ENCODE measurements at places on chromosomes 3 and 15.

GRCh38 chr3:52670621-52671521 lies 14.8 kb downstream of the PBRM1 start:
- no peak for DNase-seq

- DNase-seq, result no peak
Observed at GRCh38 chr3:164370970-164371369, 707.3 kb downstream of the SI start.

DNA sequence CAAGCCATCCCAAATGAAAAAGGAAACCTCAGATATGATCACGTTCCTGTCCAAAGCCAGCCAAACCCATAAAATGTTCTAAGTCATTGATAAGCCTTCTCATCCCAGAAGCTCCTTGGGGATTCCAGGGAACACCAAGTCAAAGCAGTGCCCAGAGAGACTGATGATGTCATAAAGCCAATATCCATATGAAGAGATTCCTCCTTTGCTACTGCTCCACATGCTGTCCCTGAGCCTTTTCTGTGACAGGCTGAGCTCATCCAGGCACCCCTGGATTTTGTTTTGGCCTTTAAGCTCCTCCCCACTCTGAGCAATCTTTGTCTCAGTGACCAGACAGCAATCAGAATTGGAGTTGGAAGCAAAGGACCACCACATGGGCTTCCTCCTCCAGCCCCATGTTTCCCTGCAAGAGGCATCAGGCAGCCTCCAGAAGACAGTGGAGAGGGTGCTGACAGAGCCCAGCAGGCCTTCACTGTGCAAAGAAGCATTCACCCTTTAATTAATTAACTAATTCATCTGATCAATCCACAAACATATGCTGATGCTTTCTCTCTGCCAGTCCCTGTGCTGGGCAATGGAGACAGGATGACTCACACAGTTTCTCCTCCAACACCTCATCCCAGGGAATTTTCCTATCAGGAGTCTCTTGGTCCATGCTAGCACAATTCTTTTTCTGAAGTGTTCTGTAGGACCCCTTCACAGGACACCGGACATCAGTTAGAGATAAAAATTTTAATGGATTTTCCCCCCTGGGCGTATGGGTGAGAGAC lies 25.0 kb downstream of the MEX3B start:
- peak; percentile 81 for DNase-seq

- no peak for DNase-seq
Observed at GRCh38 chr3:103085465-103085864, 650.6 kb downstream of the ZPLD1 start.

DNA sequence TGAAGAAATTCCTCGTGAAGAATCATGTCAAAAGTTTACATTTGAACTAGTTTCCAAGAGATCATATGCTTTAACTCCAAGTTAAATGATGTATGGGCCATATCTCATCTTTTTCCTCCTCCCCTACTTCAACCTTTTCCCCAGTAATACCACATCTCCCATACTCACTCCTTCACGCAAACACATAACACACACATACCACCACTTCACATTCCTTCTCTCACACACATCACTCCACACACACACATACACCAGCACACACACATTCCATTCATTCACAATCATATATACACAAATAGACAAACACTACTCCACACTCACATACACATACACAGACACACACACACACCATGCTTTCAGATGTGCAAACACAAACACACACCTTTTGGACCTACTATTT lies 769.0 kb upstream of the NR2F2 start:
- no peak for DNase-seq

DNA sequence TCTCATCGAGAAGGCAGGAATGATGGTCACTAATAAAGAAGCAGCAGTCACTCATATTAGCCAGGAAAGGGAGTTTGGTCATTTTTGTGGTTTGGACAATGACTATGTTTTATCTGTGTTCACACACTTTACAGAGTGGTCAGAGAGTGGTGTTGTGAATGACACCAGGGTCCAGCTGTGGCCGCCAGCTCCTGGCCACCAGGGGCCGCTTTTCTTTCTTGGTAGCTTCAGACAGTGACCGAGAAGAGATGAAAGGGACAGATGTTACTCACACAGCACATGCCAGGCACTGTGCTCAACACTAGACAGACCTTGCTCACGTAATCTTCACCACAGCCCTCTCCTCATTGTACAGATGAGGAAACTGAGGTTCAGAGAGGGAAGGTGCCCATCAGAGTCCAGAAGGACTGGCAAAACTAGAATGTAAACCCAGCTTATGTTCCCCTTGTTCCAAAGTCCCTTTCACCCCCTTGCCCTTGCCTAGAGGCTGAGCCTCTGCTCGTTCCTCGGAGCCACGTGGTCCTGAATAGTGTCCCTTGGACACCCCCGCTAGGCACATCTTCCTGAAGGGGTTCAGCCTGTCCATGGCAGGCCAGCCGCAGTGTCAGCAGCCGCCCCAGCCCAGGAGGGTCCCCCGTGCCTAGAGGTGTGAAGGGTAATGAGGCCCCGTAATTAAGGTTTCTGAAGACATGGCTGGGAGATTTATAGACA lies 55.6 kb downstream of the CYP11A1 start:
- DNase-seq, result no peak

DNA sequence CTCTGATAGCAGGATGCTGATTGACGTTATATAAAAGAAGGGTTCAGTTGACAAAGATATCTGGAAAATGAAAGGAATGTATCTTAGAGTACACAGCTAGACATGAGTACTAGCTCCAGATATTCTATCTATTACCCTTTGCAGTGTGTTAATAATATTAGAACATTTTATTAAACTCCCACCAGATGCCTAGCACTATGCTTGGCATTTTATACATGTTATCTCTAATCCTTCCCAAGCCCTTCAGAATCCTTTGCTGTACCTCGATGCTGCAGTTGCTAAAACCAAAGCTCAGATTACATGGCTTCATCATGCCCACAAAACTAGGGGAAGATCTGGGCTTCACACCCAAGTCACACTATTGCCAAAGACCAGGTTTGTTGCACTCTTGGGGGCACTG lies 350.1 kb upstream of the AZI2 start:
- no peak for DNase-seq

GRCh38 chr3:108099679-108100428 lies 9.0 kb upstream of the CD47 start:
- no peak for DNase-seq

GRCh38 chr15:52975941-52976449 lies 185.9 kb upstream of the ONECUT1 start:
- DNase-seq, result no peak

DNA sequence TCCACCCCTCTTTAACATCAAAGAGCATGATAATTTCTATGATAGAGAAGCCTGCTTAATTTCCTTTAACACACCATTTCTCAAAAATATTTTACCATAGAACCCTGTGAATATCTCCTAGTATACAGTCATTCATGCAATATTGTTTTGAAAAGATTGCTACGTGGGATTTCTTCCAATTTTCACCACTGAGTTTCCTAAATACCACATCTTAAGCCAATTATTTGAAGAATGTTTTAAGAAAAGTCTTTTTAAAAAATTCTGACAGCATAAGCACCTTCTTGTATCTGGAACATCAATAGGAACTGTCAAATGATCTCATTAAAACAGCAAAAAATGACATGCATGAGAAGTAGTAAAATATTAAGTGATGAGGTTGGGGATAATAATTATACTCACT lies 1126.7 kb downstream of the TUSC7 start:
- DNase-seq, result no peak

DNA sequence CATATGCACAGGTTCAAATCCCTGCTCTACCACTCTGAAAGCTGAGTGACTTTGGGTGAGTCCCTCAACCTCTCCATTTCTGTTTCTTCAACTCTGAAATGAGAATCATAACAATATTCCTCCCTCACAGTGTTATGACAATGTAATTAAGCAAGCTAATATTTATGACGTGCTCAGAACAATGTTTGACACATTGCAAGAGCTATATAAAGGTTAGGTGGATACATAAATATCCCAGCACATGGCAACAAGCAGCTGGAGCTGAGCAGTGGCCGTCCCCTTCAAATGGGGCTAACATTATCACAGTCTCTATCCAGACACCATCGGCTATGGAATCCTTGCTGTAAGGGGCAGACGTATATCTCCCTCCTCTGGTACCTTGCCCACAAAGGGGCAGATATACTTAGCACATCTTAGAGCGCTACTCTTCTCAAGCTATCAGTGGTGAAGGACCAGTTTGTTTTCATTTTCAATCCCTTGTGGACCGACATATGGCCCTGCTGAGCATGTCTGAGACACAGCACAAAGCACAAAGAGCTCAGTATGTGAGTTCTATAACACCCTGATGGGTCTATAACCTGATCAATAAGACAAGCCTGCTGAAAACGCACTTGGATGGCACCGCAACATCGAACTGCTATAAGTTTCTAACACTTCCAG lies 80.9 kb downstream of the PRICKLE2 start:
- DNase-seq, result no peak

DNA sequence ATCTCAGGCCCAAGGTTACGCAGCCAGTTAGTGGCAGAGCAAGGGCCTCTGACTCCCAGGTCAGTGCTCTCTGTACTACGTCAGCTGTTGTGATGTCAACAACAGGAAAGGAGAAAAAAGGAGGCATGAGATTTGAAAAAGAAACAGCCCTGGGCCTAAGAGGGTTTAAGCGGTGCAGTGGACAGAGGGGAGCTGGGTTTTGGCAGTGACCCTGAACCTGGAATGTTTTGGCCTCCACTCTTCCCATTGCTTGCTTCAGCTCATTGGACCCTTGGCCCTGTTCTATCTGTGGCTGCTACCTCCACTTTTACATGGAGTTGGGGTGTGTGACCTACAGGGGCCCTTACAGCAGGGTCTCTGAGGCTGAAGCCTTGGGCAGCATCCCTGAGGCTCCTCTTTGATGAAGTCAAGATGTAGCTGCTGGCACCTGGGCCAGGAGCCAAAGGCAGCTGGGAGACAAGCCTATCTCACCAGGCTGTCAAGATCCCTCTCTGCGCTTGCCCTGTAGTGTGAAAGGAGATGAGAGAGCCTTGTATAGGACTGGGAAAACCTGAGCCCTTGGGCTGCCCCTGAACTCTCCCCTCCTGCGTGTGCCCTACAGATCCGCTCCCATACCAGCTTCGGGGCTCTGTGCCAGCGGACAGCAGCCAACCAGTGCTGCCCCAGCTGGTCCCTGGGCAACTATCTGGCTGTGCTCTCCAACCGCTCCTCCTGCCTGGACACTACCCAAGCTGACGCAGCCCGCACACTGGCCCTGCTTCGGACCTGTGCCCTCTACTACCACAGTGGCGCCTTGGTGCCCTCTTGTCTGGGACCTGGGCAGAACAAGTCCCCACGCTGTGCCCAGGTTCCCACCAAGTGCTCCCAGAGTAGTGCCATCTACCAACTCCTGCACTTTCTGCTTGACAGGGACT lies 8.7 kb downstream of the DISP2 start:
- peak; percentile 67 for DNase-seq

- no peak for DNase-seq
Observed at GRCh38 chr15:62497356-62497755, 332.3 kb upstream of the C2CD4B start.

DNA sequence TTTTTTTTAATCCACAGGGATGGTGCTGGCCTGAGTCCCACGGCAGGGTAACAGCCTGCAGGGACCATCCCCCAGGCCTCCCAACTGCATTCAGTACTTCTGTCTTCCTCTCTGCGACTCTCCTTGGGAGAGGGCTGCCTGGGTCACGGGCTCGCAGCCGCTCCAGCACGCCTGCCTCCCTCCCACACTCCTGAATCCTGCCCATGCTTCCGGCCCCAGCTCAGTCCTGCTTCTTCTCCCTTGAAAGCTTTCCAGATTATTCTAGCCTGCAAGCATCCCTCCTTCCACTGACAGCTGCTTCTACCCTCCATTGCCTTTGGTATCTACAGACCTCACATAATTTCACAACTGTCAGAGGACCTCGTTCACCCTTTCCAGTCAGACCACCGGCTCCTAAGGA lies 32.4 kb downstream of the MEGF11 start:
- peak; percentile 1 for DNase-seq

DNA sequence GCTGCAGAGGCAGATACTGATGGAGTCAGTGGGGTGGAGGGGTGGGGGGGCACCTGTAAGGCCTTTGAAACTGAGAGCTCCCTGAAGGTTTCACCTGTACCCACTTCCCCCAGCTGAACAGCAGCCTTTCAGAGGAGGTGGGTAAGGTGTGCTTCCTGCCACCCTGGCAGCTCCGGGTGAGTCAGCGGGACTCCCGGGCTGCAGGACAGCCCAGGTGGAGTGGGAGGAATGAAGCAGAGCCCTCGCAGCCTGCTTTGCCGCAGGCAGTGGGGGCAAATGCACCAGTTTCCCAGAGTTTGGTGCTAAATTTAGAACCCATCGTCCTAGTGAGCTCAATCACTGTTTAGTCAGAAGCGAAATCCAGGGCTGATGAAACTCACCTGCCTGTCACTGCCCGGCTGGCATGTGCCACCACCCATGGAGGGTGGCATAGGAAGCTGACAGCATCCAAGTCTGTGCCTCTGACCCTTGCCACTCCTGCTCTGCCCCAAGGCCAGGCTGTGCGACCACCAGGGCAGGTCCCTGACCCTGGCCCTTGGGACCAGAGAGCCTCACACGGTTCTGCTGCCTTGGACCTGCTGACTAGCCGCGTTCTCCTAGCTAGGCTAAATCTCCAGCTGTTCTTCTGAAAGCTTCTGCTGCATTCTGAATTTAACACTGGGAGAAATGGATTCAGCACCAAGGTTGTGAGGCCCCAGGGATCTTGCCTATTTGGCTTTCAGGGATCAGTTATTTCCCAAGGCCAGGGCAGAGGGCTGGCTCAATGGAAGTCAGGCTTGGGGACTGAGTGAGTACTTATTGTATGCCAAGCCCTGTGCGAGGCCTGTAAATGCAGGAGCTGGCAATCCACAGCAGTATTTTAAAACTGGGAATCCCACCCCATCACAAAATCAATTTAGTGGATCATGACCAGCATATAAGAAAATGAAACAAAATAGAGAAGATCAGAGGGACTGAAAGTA lies 67.3 kb upstream of the RASGRF1 start:
- DNase-seq, result no peak

DNA sequence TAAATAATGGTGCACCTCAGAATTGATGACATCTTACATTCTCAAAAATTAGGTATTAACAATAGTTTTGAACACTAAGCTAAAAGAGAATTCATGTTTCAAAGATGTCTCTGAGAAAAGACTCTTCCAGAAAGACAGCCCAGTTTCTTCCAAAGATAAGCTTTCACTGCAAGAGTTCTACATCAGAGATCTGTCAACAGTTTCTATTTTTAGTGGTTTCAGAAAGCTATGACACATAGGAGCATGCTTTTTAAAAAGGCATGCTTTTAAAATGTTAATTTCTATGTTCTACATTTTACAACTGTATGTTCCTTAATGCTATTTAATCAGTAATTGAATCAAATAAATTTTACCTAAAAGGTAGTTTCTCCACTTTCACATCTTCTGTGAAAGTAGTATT lies 88.2 kb downstream of the PLOD2 start:
- DNase-seq, result no peak

DNA sequence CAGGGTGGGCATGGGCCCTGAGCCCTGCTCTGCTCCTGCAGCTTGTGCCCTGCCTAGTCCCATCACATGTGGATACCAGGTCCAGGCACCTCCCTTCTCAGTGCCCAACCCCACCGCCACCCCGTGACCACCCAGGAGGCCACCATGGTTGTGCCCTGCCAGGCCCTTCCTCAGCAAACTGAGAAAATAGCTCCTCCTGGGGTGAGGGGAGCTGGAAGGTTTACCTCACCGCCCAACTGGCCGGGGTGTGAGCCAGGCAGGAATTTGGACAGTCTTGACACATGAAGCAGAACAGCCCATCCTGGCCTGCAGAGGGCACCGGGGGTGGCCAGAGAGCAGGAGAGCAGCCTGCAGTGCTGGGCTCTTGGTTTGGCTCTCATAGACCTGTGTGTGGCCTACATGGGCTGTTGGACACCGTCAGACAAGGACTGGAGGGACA lies 11.4 kb upstream of the C3orf22 start:
- DNase-seq, result no peak
